ENCODE measurements at places on chromosomes 5 and 9.

GRCh38 chr5:142053426-142054151, 40.8 kb upstream of the GNPDA1 start:
- no peak for DNase-seq

DNA sequence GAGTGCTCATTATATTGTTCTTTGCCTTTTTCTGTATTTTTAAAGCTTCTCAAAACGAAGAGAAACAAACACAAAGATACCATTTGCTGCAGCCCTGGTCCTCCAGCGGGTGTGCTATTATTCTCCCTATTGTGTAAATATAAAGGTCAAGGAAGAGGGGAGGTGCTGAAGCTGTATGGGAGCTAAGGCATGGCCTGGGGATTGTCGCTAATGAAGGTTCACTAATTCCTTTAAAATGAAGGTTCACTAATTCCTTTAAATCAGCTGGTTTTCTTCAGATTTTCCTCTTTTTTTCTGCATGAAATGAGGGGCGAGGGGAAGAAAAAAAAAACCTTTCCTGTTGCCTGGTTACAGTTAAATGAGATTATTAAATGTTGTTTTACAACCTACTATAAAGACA, 74.5 kb upstream of the MAP1B start:
- no peak for DNase-seq

DNA sequence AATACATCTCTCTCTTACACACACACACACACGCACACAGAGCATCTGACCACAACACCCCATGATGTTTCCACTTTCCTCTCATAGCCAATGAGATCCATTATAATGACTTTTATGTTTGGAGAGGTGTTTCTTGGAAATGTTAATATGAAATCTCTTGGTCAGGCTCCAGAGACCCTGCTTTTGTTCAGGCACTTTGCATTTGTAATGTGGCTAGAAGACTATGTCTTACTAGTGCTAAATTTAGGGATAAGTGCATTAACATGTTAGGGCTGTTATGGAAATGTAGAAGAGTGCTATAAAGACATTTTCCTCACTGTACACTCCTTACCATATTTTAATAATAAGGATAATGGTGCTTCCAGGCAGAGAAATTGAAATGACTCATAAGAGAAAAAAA, 3.8 kb downstream of the CDH9 start:
- no peak for DNase-seq

GRCh38 chr5:15367489-15367888, 132.5 kb upstream of the FBXL7 start:
- no peak for DNase-seq

DNA sequence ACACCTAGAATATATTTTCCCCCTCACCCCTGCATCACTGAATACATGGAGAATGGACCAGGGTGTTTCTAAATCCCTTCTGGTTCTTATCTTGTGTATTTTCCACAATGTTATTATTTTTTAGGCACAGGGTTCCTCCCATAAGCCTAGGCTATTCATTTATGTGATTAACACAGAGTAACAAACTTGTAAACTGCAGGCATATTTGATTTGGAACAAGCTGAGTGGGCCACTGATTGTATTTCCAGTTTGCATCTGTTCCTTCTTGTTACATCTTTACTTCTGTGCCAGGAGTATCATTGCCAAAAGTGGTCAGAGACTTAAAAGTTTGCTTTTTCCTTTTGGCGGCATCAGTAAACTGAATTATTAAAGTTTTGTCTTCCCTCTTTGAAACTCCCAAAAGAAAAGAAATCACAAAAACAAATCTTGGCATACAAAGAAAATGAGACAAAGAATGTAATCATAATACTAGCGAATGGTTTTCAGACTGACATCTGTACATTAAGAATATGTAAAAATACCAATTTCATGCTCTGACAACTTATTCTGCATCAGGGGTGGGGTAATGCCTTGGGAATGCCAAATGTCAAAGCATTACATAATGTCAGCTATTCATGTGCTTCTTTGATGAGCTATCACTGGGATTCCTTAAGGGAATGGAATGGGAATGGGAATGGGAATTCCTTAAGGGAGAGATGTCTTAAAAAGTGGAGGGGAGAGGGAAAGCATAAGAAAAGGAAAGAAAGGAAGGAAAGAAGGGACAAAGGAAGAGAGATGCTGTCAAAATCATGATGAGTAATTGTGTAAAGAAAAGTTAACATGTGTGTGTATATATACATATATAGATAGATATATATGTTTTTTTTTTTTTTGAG, 22.2 kb upstream of the PAX5 start:
- DNase-seq, result no peak

DNA sequence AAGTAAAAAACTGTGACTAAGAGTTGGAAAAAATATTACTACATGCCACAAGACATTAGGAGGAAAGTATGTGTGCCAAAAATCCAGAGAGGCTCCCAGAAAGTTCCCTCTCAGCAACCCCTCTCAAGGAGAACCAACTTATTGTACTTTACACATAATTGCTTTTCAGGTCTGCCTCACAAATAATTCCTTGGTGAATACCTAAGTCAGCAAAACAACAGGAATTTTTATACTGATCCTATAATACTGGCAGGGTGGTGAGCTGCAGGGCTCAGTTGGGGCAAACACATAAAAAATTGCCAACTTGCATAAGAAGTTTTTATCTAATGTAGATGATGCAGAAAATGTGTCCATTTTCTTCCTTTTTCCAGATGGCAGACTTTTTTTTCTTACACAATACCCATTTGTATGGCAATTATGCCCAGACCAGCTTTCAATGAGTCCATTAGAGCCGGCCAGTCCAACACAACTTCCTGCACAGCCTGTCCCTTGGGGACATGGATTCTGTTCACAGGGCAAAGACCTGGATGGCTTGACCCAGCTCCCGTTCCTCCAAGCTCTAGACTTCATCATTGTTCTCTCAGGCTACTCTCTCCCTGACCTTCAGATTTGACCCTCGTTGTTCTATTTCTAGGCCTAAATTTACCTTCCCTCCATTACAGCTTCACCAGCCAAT, 31.3 kb downstream of the MARCHF3 start:
- no peak for DNase-seq

- DNase-seq, result no peak
Measured at GRCh38 chr9:134419684-134420076, 93.4 kb downstream of the RXRA start.

DNA sequence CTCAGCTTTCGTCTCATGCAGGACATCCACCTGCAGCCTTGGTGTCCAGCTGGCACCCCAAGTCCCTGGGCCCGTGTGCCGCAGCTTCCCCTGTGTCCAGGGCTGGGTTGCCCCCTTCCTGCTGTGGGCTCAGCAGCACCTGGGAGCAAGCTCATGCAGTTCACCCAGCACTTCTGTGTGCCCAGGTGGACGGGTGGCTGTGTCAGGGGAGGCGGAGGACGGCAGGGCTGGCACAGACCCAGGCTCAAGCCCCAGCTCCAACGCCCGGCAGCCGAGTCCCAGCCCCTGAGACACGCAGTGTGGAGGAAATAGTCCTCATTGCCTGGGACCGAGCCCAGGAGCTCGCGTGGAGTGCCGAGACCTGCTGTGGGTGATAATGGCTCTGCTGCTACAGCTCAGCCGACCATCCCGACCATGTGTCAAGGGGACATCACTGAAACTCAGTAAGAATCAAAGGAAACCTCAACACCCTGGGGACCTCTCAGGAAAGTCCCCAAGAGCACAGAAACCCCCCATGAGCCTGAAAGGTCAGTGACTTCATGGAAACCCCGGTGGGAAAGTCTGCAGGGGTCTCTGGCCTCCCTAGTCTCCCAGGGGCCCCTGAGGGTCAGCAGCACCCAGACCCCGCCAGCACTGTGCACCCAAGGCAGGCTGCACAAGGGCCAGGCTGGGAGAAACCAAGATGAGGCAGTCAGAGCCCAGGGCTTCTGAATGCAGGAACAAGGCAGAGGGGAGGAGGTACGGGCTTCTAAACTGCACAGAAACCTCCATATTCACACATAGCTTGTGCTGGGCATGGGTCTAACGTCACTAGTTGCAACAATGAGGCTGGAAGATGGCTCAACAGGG, 38.8 kb downstream of the LPCAT1 start:
- DNase-seq, result no peak

- DNase-seq, result no peak
Measured at GRCh38 chr9:34097865-34098264, 28.6 kb downstream of the DCAF12 start.

DNA sequence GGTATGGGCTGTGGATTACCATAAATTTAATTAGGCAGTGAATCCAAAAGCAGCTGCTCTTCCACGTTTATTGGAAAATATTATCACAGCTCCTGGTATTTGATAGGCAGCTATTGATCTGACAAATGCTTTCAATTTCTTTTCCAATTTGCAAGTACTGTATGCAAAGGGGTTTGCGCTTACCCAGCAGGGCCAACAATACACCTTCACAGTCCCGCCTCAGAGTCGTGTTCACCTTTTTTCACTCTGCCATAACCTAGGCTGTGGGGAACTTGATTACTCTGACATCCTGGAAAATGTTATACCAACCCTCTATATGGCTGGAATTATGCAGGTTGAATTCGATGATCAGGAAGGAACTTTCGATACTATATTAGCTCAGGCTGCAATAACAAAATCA, 32.3 kb upstream of the TENT4A start:
- DNase-seq, result no peak

DNA sequence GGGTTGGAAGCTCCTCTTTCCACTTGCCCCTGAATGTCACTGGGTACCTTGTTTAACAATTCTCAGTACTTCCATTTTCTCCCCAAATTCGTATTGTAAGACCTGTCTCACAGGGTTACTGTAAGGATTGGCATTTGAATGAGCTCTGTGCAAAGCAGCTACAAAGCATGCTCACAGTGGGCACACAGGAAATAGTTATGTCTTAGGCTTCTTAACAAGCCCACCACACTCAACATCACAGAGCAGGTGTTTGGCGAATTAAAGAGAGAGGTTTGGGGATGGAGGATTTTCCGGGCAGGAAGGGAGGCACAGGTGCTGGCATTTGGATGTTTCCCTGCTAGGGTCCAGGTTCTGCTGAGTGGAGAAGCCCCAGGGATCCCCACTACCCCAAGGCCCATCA, 17.0 kb upstream of the LHFPL2 start:
- no peak for DNase-seq

DNA sequence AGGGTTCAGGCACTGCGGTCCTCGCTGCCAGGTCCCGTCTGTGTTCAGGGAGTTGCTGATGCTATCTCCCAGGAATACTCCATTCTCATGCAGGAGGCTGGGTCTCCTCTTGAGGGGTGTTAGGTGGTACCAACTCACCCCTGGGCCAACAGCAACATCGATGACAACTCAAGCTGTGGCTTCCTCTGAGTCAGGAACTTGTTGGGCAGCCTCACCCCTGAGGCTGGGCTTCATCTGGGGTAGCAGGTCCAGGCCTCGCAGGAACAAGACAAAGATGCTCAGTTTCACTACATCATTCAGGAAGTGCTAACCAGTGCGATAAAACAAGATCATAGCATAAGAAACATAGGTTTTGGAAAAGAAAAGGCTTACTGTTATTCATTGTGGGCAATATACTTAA, 125.9 kb downstream of the SYK start:
- DNase-seq, result no peak

DNA sequence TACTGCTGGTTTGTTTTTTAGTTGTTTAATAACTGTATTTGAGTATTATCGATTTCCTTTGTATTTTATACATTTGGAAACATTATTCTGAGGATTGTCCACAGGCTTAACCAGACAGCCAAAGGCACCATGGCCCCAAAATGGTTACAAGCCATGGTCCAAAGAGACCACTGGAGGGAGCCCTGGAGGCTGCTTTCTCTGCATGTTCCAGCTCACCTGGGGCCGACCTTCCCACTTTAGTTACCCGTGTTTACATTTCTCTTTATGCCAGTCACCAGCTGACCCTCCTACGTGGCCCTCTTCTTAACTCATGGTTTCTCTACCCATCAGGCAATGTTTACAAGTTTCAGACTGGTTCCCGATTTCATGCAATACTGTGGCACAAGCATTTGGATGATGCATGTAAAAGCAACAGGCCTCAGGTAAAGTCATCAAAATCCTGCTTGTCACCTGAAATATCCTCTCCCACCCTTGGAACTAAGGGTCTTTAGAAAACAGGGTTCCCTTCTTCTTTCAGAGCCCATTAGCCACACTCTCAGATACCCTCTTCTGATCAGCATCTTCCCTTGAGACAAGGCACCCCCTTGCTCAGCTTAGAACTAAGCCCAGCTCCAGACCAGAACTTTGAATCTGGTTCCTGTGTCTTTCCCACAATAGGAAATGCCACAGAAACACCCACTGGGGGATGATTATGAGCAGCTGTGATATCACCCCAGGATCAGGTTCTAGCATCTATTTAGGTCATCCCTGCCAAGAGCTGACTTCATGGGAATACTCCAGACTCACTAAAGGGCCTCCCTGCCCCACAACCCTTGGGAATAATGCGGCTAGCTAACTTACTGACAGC, 49.9 kb upstream of the GARNL3 start:
- peak; percentile 89 for DNase-seq

DNA sequence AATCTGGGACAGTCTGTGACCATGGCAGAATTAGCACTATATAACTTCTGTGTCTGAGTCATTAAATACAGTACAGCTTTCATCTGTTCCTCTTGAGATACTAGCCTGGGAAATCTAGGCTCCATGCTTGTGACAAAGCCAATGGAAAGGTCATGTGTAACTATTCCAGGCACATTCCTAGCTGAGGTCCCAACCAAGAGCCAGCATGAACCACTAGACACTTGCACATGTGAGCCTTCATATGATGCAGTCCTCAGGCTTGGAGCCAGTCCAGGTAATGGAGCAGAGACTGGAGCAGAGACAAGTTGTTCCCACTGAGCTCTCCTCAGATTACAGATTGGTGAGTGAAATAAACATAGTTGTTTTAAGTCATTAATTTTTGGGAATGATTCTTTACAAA, 412.4 kb upstream of the ZNF462 start:
- no peak for DNase-seq

DNA sequence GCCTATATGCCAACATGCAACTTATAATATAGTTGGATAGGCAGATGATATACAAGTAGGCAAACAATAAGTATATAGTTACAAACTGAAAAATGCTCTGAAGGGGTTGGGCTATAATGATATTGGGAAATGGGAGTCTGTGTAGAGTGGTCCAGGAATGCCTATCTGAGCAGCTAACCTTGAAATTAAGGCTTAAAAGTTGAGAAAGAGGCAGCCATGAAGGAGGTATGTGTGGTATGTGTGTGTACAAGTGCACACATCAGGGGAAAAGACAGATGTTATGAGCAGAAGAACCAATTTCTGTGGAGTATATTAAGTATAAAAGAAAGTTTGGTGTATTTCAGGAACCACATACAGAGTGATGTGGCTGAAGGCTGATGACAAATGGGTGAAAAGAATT, 154.9 kb upstream of the PAPPA start:
- no peak for DNase-seq

GRCh38 chr5:96023518-96023917, 61.9 kb upstream of the ELL2 start:
- no peak for DNase-seq
